ENCODE measurements at places on chromosomes 11 and 22.

DNA sequence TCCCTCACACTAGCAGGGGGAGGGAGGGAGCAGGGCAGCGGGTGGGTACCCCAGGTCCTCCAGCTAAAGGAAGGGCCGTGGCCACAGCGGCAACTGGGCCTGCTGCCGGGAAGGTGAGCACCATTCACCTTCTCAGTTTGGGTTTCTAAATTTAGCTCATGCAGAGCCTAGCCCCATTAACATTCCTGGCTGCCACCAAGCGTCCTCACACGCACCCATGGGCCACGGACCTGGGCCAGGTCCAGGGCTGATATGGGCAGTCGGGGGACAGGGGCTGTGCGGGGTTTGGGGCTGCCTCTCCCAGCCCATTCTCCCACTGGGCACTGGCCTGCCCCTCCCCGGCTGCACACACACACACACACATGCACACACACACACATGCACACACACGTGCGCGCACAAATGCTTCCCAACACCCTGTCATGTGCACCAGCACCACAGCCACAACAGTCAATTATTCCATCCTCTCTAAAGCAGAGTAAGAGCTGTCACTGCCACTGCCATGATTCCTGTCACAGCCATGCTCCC is 28.7 kb downstream of the SYT7 start:
- DNase-seq = no peak

DNA sequence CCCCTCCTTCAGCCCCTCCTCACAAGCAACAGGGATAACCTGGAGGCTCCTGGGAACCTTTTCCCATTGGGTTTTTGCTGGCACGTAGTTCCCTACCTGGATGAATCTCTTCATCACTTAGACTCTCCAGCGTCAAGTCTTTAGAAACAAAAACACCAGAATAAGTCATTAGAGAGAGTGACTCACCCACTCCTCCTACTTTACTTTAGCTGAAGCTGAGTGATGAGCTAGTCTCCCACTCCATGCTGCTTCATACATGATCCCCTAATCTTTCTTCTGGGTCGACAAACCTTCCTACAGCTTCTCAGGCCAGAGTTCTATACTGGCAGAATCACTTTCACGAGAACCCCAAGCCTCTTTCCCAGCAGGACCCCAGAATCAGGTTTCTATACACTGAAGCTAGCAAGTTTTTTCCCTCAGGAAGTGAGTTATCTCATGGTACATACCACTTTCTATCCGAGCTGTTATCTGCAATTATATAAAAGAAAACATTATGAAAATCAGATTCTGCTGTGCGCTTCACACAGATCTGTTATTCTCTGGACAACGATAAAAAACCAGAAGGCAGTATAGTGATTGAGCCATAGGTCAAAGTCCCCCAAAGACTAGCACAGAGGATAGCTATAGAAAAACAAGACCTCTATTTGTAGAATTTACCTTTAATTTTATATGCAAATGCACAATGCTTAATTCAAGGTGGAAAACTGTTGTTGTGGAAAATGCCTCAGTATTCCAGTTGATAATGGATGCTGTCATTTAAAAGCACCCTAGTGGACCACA is 18.7 kb downstream of the DRICH1 start:
- no peak for DNase-seq

DNA sequence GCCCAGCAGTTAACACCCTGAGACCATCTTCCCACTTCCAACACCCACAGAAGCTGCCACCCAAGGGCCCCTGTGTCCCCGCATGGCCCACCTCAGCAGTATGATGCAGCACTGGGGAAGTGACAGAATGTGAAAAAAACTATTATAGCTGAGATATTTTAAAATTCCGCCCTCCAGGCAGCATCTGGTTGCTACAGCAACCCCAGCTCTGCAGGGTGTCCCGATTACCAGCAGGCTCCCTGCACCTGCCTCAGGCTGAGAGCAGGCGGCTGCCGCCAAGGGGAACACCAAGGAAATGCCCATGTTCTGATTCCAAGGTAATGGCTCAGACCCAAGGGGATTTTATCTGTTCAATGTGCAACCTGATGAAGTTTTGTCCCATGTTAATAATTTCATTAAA is 10.5 kb upstream of the TMEM121B start:
- no peak for DNase-seq

DNA sequence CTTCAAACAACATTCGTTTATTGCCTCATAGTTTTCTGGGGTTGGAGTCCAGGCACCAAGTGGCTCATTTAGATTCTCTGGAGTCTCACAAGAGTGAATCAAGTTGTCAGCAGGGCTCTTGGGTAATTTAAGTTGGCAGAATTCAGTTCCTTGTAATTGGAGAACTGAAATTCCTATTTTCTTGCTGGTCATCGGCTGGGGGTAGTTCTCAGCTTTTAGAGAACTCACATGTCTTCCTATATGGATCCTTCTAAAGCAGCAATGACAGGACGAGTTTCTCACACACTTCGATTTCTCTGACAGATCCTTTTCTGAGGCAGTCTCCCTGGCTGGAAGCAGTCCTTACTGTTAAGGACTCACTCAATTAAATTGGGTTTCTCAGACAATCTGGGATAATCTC is 17.3 kb upstream of the OOSP4B start:
- DNase-seq = no peak

DNA sequence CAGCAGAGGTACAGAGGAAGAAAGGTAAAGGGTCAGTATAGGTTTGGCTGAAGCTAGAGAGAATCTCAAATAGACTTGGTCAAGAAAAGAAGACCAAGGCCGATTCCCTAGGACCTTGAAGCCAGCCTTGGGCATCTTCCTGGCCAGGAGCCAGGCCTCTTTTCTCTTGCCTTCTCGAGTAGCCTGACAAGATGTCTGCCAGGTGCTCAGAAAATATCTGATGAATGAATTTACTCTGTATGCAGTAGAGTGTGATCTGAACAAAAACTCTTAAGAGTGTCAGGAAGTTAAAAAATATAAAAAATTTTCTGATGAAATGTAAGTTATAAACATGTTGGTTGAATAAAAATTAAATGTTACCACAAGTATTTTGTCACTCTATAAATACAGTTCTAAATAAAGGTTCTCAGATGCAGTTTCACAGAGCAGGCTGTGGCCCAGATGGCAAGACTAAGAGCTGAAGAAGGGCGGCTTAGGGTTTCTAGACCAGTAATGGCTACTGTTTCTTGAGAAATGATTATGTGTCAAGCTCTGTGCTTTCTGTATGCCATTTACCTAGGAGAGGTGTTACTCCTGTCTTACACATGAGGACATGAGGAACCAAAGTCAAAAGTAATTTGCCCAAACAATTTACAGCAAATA is 98.1 kb downstream of the ATXN10 start:
- no peak for DNase-seq

- DNase-seq = no peak
Measured at GRCh38 chr22:21964918-21965484, 12.4 kb upstream of the PPM1F start.

GRCh38 chr11:61309141-61309540 is 14.0 kb upstream of the VWCE start:
- no peak for DNase-seq

GRCh38 chr11:112769170-112769569 is 192.1 kb upstream of the NCAM1 start:
- no peak for DNase-seq

- DNase-seq = no peak
Measured at GRCh38 chr11:123469586-123469985, 39.5 kb downstream of the GRAMD1B start.

GRCh38 chr11:134181707-134182106 is 42.1 kb downstream of the NCAPD3 start:
- no peak for DNase-seq

GRCh38 chr11:64198511-64198910 is 8.0 kb upstream of the FERMT3 start:
- no peak for DNase-seq

- no peak for DNase-seq
Measured at GRCh38 chr11:108340973-108341372, 118.1 kb downstream of the ATM start.

All from 8988T (cell line).